ENCODE measurements at places on chromosomes 13 and 19.

- DNase-seq: no peak
These were observed 977.5 kb upstream of the SPRY2 start for GRCh38 chr13:81318231-81319019.

DNA sequence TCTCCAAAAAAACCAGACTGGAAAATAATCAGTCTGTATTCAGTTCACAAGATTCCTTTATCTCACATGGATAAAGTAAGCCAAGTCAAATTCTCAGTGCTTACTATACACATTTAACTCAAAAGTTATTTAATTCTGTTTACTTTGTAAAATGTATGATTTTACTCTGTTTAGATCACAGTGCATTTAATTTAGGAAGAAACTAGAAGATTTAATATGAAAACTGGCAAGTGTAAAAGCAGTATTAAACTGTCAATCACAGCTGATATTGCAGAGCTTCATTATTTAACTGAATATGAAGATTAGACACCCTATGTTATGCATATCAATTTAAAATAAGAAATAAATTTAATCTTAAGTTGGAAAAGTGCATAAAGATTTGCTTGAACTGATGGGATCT, 78.0 kb downstream of the DACH1 start:
- DNase-seq: no peak

- no peak for DNase-seq
These were observed 52.3 kb upstream of the PARP4 start for GRCh38 chr13:24564881-24565280.

GRCh38 chr19:4969292-4969771, 419 bp downstream of the KDM4B start:
- DNase-seq: no peak

GRCh38 chr13:95784161-95784899, 107.4 kb downstream of the DNAJC3 start:
- no peak for DNase-seq

DNA sequence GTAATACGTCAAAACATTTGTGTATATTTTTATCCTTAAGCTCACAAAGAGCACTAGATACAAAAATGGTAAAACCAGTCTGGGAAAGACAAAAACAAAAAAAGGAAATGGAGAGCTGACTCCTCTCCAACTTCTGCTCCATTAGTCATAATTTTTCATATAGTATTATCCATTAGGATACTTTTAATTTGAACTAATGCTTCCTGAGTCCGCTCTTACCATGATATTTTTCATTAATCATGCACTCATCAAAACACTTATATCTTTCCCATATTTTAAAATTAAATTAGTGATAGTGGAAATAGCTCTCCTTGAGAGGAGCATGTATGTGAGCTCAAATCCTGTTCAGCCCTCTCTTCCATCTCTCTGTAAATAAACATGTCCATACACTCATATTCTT, 1093.0 kb upstream of the MIR17HG start:
- DNase-seq: no peak

- DNase-seq: peak; percentile 84
These were observed 1.2 kb downstream of the AKT1S1 start for GRCh38 chr19:49875857-49876421.

- DNase-seq: no peak
These were observed 23.0 kb downstream of the CUL4A start for GRCh38 chr13:113232208-113233003.

GRCh38 chr13:23599083-23599925, 29.1 kb downstream of the TNFRSF19 start:
- no peak for DNase-seq

DNA sequence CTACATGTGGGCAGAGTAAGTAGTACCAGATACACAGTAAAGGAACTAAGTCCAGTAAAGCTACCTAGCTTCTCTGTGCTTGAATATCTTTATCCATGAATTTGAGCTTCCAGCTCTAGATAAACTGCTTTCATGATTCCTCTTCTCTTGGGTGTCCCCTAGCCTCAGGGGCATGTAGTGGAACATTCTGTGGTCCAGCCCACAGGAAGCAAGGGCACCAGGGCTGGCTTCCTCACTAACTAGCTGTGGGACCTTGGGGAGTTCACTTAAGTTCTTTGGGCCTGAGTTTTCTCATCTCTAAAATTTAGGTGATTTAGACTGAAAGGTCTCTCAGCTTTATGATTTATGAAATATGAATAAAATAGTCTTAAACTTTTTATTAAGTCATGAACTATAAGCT, 185.7 kb downstream of the KATNAL1 start:
- no peak for DNase-seq
